H7 (cell line): ENCODE measurements at places on chromosomes 12 and 14.

DNA sequence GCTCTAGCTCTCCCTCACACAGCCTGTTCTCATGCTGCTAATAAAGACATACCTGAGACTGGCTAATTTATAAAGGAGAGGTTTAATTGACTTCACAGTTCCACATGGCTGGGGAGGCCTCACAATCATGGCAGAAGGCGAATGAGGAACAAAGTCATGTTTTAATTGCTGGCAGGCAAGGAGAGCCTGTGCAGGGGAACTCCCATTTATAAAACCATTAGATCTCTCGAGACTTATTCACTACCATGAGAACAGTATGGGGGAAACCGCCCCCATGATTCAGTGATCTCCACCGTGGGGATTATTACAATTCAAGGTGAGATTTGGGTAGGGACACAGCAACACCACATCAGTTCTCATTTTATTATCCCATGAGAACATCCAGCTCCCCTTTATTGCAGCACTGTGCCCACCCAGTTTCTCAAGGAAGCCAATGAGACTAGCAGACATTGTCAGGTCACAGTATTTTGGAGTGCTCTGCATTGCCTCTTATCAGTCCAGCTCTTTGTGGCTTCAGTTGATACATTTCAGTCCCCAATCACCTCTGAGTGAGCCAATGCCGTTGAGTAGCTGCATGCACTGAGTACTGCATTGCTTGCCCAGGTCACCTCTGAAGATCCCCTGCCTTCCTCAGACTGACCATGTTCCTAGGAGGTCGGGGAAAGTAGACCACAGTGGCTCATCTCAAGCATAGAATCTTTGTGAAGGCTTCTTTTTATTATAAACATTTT is 131.2 kb downstream of the CRADD start:
- DNase-seq, result no peak

DNA sequence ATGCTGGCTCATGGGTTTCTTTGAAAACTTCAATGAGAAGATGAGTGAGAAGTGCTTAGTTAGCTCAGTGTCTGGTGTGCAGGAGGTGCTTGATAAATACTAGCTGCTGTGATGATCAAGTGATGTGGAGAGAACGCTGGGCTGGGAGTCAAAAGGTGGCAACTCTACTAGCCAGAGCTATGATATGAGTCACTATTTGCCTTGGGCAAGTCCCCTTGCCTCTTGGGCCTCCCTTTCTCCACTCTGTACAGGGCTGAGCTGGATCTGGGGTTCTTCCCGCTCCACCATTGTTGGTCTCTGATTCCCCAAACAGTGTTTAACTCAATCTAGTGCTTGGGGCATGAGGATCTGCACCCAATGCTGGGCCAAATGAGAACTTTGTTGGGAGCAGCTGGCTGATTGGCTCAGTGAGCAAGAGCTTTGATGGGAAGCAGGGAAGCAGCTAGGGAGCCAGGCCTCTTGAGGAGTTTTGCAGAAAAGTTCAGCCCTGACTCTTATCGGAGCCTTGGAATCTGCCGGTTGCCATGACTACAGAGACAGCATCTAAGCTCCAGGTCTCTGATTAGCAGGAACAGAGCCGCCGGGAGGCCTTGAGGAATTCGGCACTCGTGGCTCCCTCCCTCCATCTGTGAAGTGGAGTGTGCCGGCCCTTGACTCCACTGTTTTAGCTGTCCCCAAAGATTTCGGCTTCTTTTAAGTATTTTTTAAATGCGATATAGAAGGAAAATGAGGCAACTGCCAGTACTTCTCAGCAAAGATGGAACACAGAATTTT is 82.1 kb upstream of the HSPB8 start:
- DNase-seq, result peak; percentile 44

- DNase-seq, result no peak
These were observed 17.3 kb downstream of the EPYC start for GRCh38 chr12:90987520-90987919.

DNA sequence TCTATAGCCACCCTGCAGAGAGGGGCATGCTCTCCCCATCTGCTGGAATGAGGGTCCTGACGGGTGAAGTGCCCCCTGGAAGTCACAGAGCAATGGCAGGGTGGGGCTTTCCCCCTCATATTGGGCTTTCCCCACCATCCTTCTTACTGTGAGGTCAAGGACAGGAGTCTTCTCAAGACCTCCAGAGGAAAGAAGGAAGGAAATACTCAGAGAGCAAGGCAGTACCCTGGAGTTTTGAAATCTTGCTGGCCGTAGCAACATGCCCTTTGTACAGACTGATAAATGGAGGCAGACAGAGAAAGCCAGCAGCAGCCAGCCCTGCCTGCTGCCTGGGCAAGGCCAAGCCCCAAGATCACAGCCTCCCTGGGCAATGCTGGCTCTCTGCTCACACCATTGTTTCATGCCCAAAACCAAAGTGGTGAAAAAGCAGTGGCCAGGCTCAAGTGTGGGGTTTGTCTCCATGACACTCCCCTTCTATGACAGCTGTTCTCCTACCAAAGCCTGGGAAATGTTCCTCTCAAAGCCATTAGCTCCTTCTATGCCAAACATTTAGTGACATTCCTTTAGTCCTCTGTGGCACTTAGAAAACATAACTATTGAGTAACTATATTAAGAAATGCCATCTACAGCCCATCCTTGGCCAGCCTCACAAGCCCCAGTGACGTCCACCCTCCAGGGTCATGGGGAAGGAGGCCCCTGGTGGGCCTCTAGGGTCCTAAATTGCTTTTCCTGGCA is 13.2 kb upstream of the ITPK1 start:
- DNase-seq, result peak; percentile 17

DNA sequence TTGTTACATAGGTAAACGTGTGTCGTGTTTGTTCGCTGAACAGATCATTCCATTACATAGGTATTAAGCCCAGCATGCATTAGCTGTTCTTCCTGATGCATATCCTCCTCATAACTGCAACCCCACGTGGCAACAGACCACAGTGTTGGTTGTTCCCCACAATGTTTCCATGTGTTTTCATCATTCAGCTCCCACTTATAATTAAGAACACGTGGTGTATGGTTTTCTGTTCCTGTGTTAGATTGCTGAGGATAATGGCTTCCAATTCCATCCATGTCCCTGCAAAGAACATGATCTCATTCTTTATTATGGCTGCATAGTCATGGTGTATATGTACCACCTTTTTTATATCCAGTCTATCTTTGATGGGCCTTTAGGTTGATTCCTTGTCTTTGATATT is 1071.1 kb downstream of the SLC16A7 start:
- DNase-seq, result no peak

DNA sequence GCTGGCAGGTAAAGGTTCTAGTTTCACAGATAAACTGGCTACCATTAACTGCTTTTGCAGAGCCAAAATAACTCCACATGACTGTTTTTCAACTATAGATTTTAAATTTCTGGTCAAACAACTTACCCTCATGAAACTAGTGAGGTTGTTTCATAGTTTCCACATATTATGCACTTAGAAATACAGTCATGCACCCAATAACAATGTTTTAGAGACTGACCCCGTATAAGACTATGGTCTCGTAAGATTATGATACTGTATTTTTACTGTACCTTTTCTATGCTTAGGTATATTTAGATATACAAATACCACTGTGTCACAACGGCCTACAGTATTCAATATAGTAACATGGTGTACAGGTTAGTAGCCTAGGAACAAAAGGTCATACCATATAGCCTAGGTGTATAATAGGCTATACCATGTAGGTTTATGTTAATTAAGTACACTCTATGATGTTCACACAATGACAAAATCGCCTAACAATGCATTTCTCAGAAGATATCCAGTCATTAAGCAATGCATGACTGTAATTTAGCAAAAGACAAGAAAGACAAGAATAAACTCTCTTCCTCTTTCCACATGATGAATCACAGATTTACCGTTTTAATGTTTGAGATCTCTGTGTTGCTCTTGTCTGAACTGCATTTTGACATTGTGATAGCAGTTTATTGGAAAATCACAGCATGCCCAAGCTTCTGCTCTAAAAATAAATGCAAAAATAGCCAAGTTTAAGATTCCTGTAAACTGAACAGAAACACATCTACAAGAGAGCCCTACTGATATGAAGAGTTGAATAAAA is 17.1 kb downstream of the DICER1 start:
- no peak for DNase-seq

GRCh38 chr14:58280954-58281787 is 17.2 kb upstream of the ARID4A start:
- DNase-seq, result no peak

DNA sequence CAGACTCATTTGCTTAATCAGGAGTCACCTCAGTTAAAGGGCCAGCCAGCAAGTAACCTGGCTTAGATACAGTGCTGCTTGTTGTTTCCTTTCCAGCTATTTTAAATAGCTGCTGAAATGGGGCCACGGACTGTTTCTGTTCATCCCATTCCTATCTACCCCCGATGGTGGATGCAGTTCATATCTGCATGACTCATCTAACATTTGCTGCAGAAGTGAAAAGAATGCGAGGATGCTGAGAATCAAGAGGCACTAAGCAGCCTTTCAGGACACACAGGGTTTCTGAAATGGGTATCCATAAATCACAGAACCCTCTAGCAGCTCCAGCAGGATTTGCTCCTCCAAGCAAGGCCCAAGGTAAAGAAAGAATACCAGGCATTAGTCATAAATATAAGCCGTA is 60.2 kb upstream of the RTRAF start:
- no peak for DNase-seq

DNA sequence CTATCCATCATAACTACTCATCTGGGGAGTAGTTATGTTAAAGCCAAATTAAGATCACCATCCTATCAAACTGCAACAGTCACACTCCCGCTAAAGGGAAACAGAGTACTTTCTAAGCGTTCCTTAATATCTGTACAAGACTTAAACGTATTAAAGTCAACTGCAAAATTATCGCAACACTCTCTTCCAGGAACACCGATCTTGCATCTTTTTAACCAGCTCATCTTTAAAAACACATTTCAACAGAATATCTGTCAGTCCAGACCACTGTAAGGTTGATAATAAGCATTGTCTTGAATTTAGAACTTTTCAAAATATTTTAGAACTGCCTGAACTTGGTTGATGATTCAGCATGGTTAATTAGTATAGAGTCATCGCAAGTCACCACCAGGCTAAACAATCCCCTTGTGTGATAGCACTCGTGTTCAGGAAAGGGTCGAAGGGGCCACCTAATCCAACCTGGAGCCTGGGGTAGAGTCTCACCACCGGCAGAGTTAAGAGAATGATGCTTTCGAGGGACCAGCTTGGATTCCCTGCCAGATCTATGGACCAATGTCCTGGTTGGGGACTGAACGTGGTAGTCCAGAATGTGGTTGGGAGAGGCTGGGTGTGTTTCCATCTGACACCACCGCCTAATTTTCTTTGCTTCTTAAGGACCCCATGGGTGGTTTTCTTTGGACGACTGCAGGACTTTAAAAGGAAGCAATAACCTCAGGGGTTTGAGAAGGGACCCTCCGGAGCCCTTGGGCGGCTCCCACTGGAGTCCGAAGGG is 890 bp downstream of the SPTLC2 start:
- peak; percentile 46 for DNase-seq

DNA sequence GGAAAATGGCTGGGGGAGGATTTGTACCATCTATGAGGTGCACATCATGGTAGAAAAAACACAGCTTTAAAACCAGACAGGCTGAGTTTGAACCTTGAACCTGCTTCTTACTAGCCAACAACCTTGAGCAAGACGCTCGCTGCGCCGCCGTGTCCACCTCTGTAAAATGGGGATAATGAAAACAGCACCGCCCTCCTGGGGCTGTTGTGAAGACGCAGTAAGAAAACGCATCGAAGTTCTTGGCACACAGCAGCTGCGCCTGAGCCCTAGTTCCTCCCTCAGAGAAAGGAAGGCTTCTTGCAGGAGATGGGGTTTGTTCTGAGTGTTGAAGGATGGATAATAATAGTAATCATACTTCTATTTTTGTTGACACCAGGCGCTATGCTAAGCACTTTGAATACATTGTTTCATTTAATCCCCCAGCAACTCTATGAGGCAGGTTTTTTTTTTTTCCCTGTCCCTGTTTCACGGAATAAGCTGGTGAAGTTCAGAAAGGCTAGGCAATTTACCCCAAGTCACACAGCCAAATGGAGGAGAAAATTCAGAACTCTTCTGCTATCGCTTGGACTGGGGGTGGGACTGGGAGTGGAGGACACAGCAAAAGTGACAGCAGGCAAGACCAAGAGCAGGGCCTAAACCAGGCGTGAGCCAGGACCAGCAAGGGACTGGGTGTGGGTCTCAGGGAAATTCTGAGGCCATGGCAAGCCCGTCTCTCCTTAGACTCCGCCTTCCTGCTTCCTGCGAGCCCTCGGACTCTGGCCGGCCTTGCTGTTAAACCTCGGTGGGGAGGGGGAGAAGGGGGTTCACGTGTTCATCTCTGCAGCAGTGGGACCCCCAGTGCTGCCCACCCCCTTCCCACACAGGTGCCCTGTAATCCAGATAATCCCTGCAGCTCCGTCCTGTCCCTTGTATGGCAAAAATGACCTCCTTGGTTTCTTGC is 97.5 kb downstream of the LRRC74A start:
- peak; percentile 68 for DNase-seq

GRCh38 chr12:10069099-10069498 is 29.7 kb downstream of the CLEC1A start:
- no peak for DNase-seq

DNA sequence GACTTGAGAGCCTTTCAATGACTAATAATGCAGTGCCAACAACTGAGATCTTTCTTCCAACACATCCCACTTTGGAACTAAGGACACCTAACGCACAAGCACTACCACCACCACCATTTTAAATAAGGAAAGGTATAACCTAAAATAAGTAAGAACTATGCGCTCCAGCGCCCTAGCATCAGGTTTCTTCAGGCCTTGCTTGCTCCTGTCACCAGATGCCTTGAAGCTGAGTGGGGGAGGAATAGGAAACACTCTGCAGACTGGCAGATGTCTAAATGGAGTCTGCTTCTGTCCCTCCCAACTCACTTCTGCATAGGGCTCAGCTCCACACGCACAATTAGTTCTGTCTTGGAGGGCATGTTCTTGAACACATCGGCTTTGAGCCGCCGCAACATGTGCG is 15.1 kb downstream of the CHD4 start:
- DNase-seq, result no peak
